NCI-H1092 (cell line): ENCODE measurements at places on chromosomes 1 and 21.

DNA sequence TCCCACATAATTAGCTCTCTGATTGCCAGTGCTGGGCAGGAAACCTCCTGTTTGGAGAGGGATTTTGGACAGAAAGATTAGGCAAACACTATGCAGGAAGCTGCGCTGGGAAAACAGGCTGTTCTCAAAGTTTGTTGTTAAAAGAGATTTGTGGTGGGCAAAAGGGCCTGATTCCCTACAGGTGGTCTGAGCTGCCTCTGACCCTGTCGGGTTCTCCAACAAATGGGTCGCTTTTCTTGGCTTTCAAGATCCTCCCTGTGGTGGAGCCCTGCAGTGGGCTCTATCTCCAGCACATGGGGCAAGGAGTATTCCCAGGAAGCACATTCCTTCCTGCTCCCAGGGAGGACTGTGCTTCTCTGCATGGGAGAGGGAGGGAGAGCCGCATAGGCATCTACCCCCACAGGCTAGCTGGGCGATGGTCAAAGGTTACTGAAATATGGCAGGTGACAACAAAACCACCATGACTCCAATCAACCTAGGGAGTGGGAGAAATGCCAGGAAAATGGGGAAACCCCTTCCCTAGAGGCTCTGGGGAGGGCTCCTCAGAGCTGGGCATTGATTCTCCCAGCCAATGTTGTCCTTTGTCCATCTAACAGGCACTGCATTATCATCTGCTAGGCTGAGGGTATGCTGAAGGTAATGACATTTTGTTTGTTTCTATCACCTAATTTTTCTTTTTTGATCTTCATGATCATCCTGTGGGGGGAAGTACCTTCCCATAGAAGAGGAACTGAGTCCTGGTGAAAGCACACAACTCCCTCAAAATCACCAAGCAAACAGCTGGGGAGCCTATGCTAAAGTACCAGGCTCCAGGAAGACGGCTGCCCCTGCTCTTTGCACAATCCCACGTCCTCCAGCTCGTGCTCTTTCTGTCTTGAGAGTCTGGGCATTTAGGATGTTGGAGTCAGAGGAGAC lies 85.3 kb downstream of the PLXNA2 start:
- DNase-seq: no peak

GRCh38 chr1:245290836-245291235 lies 136.1 kb downstream of the KIF26B start:
- no peak for DNase-seq

GRCh38 chr1:117740496-117740895 lies 134.6 kb downstream of the TENT5C start:
- DNase-seq: no peak

GRCh38 chr21:36437745-36438128 lies 42.2 kb downstream of the CLDN14 start:
- DNase-seq: no peak

DNA sequence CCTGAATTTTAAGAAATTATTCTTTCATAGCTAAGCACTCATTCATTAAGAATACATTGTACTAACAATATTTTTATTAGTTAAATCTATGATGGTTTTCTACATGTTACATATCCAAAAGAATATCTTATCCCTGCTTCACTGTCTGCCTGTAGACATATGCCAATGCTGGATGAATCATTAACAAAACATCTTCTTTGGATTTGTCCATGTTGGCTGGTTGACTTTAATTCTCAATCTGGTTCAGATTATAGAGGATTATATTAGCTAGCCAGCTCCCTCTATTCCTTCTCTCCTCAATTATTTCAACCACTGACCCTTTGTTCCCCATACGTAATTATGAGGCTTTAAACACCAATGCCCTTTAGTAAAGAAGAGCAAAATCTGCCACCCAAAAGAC lies 138.9 kb upstream of the DMRTA2 start:
- DNase-seq: no peak

GRCh38 chr1:71465093-71465492 lies 384.3 kb upstream of the ZRANB2 start:
- no peak for DNase-seq

DNA sequence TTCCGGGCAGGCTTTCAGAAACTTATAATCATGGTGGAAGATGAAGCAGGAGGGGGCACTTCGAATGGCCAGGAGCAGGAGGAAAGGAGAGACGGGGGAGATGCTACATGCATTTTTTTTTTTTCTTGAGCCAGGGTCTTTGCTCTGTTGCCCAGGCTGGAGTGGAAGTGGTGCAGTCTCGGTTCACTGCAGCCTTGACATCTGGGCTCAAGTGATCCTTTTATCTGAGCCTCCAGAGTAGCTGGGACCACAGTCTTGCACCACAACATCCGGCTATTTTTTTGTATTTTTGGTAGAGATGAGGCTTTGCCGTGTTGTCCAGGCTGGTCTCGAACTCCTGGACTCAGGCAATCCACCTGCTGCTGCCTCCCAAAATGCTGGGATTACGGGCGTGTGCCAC lies 61.6 kb downstream of the SELENOF start:
- DNase-seq: no peak

GRCh38 chr1:224124220-224124619 lies 10.3 kb downstream of the FBXO28 start:
- no peak for DNase-seq

DNA sequence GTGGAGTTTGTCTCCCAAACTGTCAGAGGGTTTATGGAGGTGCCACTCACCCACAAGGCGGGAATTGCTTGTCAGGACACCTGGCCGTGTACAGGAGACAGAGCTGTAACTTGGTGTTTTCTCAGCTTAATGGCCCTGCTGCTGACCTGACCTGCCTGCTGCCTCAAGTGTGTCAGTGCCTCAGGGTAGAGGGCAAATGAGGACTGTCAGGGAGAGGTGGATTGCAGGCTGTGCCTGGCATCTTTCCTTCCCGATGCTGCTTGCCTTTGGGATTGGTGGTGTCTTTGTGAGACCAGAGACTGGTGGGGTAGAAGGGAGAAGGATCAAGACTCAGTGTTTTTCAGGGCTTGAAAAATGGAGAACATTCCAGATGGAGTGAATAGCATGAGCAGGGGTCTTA lies 31.4 kb downstream of the TMEM53 start:
- no peak for DNase-seq

- no peak for DNase-seq
Observed at GRCh38 chr1:204836856-204837255, 33.8 kb upstream of the NFASC start.

GRCh38 chr1:3651930-3652547 lies at the start of gene TP73:
Gene TP73 (plus strand): TSS chr1:3652516. CDS start chr1:3682366, 29,850 bp downstream.
- no peak for DNase-seq

GRCh38 chr1:25780318-25781129 lies 19.5 kb upstream of the SELENON start:
- DNase-seq: no peak

GRCh38 chr1:168422203-168422847 lies 121.5 kb downstream of the XCL2 start:
- no peak for DNase-seq
